ENCODE measurements at places on chromosomes 13 and 19.

GRCh38 chr13:40453351-40454021, 213.0 kb downstream of the FOXO1 start:
- DNase-seq = no peak

GRCh38 chr19:49514151-49514550, 1.7 kb downstream of the FCGRT start:
- no peak for DNase-seq

- DNase-seq = no peak
Observed at GRCh38 chr19:3041327-3041726, 12.2 kb upstream of the TLE2 start.

DNA sequence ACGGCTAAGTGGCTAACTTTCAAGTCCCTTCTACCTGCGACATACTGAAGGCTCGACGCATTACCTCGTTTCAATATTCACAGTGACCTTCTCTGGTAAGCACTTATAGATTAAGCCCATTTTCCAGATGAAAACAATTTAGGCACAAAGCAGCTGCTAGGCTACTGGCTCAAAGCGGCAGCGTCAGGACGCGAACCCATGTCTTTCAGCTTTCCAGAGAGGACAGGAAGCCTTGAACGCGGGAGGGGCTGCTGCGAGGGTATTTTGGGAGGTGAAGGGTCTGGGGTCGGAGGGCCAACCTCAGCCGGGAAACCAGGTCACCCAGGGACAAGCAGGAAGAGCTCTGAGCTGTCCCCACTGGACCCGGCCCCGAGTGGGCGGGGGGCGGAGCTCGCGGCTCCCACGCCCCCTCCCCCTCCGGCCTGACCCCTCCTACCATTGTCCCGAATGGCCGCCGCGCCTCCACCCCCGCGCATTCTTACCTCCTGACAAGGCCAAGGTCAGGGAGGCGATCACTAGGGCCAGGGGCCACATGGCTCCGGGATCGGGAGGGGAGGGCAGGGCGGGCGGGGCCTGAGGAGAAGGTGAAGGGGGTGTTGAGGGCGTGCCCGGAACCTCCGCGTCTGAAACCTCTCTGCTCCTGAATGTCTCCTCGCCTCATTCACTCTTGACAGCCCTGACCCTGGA, at the start of gene KLK13:
Gene KLK13 (minus strand): TSS at position 559 of the 687 bp plus-strand sequence. CDS start 25 bp downstream, at position 534.
- DNase-seq = no peak

- DNase-seq = peak; percentile 94
Observed at GRCh38 chr19:3185461-3186159, at the start of gene NCLN. NCLN (plus strand) TSS chr19:3185930; CDS start chr19:3186031, 101 bp downstream.

- DNase-seq = peak; percentile 81
Observed at GRCh38 chr19:46551164-46551563, 50.0 kb upstream of the CALM3 start.

GRCh38 chr19:16038196-16038695, 38.0 kb upstream of the TPM4 start:
- no peak for DNase-seq

- DNase-seq = no peak
Observed at GRCh38 chr13:79427883-79428282, 21.8 kb upstream of the RBM26 start.

DNA sequence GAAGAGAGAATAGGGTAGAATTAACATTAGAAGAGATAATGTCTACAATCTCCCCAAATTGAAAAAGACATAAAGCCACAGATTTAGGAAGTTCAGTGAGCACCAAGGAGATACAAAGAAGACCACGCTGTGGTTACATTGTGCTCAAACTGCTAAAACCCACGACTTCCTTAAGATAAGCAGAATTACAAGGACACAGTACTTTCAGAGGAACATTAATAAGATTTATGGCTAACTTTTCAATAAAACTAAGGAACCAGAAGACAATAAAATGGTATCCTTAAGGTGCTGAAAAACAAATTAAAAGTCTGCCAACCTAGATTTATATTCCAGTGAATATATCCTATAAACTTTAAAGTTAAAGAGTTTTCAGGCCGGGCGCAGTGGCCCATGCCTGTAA, 7.4 kb upstream of the IL17D start:
- DNase-seq = no peak

DNA sequence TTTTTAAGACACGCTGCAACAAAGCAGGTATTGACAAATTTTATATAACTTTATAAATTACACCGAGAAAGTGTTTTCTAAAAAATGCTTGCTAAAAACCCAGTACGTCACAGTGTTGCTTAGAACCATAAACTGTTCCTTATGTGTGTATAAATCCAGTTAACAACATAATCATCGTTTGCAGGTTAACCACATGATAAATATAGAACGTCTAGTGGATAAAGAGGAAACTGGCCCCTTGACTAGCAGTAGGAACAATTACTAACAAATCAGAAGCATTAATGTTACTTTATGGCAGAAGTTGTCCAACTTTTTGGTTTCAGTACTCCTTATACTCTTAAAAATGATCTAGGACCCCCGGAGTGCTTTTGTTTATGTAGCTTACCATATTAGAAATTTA, 1.2 kb downstream of the BRCA2 start:
- DNase-seq = peak; percentile 54

DNA sequence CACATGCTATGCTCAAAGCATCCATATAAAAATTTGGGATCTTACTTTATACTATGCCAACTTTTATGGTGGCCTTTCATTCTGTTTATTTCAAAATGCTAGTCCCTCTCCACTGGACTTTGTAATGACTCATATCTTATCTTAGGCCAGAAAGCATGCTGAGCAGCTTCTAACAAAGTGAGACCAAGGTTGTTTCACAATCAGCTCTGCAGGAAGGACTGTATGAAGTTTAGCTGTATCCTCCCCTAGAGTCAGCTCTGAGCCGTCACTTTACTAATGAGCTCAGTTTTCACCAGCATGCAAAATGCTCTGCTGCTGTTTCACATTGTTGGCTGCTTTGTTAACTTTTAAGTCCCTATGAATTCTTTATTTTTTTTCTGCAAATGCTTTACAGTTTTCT, 1608.8 kb downstream of the OLFM4 start:
- no peak for DNase-seq

DNA sequence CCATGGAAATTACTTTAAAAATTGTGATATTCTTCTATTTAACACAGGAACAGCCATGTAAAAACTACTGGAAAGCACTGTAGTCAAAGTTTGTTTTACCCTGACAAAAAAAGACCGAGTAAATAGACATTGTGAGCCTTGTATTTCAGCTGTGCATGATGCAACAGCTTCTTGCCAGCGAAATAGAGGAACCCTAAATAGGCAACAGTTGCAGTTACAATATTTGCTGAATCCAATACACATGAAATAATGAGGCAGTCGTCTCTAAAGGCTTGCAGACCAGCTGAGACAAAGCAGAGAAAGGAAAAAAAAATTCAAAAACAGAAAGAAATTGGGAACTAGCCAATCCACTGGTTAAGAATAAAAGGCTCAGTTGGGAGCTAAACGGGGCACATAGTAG, 1001.1 kb downstream of the OLFM4 start:
- no peak for DNase-seq

DNA sequence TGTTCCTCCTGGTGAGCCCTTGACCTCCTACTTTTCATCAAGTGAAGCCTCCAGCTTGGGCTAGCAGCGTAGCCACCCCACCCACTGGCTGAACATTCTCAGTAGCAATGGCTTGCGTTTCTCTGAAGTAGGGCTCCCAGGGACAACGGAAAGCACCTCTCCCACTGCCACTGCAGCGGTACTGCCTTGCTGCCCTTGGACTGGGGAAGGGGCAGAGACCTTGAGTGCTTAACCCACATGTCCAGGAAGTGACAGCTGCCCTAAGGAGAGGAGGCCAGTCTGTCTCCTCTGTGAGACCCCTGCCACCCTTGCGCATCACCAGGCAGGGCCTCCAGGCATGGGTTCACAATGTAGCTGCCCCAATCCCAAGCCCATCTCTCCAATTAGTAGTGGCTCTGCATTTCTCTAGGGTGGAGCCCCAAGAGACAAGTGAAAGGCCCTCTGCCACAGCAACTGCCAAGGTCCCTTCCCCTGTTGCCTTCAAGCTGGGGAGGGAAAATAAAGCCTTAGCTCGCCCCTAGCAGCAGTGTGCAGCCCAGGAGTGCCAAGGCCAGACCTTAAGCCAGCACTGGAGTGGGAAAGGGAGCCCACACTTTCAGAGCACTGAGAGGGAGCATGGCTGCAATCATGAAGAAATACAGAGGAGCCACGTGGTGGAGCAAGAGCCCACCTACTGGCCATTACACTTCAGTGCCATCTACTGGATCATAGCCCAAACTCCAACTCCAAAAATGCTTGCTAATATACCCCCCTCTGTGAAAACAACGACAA, 175.9 kb upstream of the TRPC4 start:
- no peak for DNase-seq

GRCh38 chr13:24272452-24273161, 36.8 kb upstream of the C1QTNF9 start:
- DNase-seq = no peak

DNA sequence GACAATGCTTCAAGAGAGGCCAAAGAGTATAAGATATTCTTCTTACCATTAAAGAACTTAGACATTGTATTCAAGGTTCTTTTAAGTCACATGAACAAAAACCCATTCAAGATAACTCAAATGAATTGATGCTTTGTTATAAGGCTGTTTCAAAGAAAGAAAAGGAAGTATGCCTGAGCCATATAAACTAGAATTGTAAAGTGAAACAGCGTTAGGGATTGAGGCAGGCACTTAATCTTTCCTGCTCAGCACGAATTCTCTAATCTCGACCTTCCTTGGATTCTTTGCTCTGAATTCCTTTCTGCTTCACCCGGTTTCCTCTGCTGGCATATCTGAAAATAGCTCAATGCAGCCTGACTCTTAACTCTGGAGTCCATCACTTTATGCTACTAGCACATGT, 595.4 kb downstream of the DIAPH3 start:
- DNase-seq = no peak

GRCh38 chr19:18915639-18916038, 3.5 kb downstream of the COPE start:
- peak; percentile 44 for DNase-seq

- DNase-seq = no peak
Observed at GRCh38 chr13:44229371-44230030, 144.1 kb upstream of the SERP2 start.

- peak; percentile 36 for DNase-seq
Observed at GRCh38 chr19:43455321-43456113, 9.9 kb downstream of the LYPD3 start.

GRCh38 chr13:82439159-82439904, 1442.9 kb downstream of the SLITRK1 start:
- DNase-seq = no peak

- DNase-seq = no peak
Observed at GRCh38 chr19:36116344-36116637, 1.0 kb downstream of the TBCB start.

DNA sequence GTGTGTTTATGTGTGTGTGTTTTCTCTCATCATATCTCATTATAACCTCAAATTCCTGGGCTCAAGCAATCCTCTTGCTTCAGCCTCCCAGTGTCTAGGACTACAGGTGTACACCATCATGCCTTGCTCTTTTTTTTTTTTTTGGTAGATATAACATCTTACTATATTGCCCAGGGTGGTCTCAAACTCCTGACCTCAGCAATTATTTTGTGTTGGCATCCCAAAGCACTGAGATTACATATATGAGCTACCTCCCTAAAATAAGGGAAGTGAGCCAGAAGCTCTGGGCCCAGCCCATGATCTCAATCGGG, 448 bp upstream of the ZNF543 start:
- no peak for DNase-seq

- no peak for DNase-seq
Observed at GRCh38 chr13:34750078-34750931, 191.8 kb upstream of the NBEA start.

GRCh38 chr19:876089-876488, 16.6 kb downstream of the CFD start:
- no peak for DNase-seq

GRCh38 chr19:11833541-11833940, 15.0 kb upstream of the ZNF439 start:
- DNase-seq = no peak

GRCh38 chr13:82654861-82655855, 1227.1 kb downstream of the SLITRK1 start:
- DNase-seq = no peak

DNA sequence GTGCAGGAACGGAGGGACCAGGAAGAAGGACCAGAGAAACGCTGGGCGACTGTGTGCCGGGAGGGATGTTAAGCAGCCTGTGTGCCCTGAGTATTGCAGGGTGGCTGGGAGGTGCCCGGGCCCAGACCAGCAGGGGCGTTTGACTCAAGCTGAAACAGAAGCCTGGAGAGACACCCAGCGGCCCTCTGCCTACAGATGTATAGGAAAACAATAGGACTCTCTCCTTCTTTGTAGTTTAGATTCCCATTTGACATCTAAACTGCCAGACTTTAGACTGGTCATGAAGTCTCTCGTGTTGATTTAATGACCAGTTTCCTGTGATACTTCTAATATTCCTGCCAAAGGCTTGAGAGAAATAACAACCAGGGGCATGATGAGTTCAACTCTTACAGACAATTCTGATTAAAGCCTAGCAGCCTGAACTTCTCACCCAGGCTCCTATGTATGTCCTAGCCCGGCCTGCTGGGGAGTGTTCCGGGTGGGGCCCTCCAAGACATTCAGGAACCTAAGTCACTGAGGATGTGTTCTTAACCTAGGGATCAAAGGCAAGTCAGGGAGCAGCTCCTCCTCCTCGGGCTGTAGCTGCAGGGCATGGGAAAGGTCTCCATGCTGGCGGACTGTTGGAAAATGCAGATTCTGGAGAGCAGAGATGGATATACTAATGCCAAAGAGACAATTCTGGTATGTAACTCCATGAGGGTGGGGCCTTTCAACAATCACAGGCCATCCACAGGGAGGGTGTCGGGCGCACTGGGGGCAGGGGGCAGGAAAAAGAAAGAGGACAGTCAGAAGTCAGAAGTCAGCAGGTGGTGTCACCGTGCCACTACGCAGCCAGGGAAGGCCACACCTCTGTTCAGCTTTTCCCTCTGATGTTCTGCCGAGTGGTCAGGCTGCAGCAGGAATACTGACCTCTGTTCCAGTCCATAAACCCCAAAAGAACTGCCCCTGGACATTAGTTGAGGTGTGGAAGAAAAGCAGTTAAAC, 131.8 kb downstream of the STARD13 start:
- DNase-seq = no peak
